Breast epithelium (tissue), 4 donors: ENCODE measurements at places on chromosomes 3 and 15. TPM values are rescaled to one million over a fixed set of nuclear protein-coding genes. Genes with fewer than 3 reads are reported as not detected.

The CDHR4 gene
- not detected for total RNA-seq

The NR1I2 gene
- 0.32 TPM for total RNA-seq

The SLC51B gene
- not detected for total RNA-seq

The PAQR5 gene
- total RNA-seq, result 2.0 TPM

GRCh38 chr3:39896184-39896583 lies 86.8 kb downstream of the MYRIP start:
- no peak for DNase-seq

- DNase-seq, result no peak
Measured at GRCh38 chr15:90950676-90951075, 4.0 kb upstream of the RCCD1 start.

DNA sequence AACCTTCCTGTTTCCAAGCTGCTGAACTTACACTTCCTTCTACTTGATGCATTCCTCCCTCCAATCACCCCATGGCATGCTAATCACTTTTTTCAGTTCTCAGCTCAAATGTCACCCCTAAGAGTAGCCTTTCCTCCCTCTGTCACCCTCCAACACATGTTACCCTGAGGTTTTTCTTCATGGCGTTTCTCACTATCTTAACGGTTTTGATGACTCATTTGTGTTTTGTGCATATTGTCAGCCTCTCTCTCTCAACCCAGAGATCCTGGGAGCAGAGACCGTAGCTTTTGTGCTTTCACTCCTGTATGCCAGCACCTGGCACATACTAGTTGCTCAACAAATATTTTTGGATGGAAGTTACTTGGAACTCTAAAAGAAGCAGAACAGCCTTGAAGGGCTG lies 24.5 kb downstream of the LRRC3B start:
- no peak for DNase-seq

DNA sequence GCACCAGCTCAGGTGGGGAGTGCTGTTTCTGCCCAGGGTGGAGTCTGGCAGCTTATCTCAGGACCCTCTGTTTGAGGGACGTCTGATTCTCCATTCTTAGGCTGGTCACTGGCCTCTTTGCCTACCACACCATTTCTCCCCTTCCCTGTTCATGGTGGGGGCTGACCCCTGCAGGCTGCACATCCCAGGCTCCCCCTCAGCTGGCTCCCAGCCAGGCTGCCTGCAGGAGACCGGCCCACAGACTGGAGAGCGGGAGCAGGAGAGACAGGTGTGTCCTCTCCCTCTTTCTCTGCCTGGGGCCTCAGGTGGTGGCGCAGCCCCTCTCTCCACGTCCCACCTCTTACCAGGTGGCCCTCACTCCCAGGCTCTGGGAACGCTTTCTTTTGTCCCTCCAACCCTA lies 60.8 kb downstream of the RAB11A start:
- DNase-seq, result no peak
